LNCaP clone FGC (cell line): ENCODE measurements at places on chromosomes 1 and 21.
A peak's percentile ranks its signal among the peaks of the same experiment; 100 is the strongest.

- DNase-seq, result peak; percentile 19
Measured at GRCh38 chr1:81551946-81552345, 248.8 kb upstream of the ADGRL2 start.

DNA sequence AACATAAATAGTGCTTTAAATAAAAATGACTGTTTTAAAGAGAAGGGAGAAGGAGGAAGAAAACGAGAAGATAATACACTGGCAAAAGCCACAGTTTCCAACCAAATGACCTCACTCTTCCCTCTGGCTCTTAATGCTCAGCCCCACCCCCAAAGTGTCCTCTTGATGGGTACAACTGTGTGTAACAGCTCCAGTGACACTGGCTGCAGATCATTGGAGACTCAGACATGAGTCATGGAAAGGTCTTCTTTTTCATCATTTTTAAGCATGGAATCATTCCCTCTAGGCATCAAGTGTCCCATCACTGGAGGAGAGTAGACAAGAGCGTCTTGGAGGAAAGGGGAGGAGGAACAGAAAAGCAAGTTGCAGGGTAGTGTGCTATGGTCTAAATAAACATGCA is 333.0 kb downstream of the PAPPA2 start:
- no peak for DNase-seq

- no peak for DNase-seq
Measured at GRCh38 chr1:109314795-109315194, 8.0 kb upstream of the MYBPHL start.

DNA sequence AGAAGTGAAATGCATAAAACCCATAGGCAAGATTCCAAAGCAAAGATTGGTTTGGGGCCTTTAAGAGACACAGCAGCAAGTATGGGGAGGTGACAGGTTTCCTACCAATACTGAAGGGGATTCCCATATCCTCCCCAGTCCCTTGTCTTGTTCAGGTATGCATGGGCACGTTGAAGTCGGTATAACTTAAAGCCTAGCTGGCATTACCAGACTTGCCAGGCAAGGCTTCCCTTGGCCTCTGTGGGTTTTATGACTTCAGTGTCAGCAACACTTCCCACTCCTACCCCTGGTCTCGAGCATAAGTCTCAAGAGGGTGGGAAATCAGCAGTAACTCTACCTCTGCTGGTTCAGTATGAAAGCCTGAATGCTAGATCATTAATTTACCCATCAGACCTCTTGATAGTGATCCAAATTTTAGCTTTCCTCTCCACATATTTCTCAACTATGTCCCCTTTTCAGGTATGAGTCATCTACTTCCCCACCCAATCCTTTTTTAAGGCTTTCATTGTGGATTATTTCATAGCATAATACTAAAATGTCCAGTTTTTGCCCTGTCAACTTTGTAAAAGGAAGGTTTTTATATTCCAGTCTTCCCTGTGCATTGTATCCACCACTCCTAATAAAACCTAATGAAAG is 6.8 kb downstream of the CYP4X1 start:
- no peak for DNase-seq

DNA sequence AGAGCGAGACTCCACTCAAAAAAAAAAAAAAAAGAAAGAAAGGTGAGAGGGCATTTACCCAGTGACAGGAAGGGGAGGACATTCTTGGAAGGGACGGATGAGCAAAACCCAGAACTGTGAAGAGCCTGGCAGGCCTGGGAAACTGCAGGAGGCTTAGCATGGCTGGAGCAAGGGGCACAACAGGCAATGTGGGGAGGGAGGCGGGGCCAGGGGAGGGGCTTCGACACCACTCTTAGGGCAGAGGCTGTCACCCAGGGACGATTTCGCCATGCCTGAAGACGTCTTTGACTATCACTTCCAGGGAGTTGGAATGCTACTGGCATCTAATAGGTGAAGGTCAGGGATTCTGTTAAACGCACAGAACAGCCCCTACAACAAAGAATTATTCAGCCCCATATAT is 184.0 kb downstream of the HUNK start:
- DNase-seq, result no peak

DNA sequence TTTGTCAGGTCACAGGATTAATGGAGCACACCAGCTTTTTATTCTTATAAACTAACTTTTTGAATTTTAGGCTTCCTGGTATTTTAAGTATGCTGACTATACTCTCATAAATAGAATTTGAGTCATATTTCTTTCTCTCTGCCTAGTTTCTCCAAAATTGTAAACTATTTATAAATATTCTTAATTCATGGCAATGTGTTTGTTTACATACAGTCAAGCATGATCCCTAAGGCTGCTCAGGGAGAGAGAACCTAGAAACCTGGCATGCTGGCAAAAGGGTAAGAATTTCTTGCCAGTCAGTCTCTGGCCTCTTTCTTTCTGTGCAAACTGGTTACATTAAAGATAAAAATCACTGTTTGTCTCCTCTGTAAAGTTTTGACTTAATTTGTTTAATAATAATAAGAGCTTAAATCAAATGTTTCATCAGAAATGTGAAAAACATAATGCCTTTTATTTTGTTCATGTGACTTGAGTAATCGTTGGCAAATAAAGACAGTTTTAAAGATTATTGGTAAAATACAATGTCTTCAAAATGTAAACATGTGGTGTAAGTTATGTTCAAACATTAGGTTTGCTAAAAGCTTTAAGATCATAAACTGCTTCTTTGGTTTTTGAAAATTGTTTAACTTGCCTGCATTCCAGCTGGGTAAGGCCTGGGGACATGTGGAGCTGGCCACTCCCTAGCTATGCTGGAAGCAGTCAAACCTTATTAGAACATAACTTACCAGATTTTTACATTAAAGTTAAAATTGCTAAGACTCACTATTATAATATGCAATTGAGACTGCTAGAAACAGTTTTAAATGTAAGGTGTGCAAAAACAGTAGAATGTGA is 1401.7 kb downstream of the NCAM2 start:
- DNase-seq, result peak; percentile 81

- no peak for DNase-seq
Measured at GRCh38 chr1:2347409-2347785, 44.0 kb downstream of the MORN1 start.

GRCh38 chr1:113439277-113439670 is 49.0 kb downstream of the MAGI3 start:
- DNase-seq, result no peak

GRCh38 chr1:239382666-239383065 is 3.7 kb upstream of the CHRM3 start:
- no peak for DNase-seq

DNA sequence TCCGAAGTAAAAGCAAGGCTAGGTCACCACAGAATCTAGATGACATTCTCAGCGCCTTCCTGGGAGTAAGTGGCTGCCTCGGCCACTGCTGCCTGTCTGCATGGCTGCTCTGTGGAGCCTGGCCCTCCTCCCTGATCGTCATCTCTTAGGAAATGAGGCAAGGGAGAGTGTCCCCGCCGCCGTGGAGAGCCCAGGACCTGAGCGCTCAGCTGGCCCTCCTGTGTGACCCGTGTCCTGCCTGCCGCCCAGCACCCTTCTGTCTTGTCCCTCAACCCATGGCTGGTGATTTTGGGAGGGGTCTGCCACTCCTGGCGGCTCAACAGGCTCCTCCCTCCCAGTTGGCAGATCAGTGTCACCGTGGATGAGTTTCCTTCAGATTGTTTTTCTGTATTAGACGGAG is 156.4 kb upstream of the COL6A1 start:
- no peak for DNase-seq

DNA sequence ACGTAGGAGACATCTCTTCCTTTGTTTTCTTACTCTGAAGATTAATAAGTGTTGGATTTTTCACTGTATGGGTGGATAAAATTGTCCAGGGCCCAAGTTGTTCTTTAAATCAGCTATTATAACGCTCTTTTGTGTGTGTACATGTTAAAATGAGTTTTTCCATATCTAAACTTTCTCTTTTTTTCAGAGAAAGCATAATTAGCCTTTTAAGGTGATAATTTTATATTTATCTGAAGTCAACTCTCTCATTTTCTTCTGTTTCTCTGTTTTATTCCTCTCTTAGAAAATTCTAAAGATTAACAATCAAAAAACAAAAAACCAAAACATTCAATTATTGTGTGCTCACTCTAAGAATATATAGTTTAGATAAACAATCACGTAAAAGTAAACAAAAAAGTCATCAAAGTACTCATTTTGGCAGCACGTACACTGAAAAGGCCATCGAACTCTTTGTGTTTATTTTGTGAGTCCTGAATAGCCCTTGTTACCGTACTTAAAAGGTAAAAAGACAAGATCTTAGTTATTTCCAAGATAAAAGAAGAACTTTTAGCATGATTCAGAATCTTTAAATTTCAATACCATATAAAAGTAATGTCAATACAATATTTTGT is 7.2 kb upstream of the CDC73 start:
- no peak for DNase-seq

DNA sequence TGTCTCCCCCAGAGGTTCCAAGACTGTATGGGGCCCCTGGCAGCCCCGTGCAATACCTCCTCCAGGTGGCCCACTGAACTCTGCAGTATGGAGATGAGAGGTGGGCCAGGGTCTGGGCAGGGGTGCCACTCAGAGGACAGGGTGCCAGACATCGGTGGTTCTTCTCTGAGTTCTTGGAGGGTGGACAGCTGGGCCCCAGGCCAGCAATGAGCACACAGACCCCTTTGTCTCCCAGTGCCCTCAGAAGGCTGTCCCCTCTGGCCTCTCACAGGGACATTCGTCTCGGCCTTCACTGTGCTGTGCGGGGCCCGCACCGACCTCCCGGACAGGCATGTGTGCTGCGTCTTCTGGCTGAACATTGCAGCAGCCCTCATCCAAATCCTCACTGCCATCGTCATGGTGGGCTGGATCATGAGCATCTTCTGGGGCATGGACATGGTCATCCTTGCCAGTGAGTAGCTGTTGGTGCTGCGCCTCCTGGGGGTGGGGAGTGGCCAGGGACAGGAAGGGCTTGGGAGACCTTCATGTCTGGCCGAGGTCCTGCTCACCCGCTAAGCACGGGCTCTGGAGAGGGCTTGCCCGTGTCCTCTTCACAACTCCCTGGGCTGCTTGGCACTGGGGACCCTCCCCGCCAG is 48.1 kb downstream of the STUM start:
- DNase-seq, result no peak

DNA sequence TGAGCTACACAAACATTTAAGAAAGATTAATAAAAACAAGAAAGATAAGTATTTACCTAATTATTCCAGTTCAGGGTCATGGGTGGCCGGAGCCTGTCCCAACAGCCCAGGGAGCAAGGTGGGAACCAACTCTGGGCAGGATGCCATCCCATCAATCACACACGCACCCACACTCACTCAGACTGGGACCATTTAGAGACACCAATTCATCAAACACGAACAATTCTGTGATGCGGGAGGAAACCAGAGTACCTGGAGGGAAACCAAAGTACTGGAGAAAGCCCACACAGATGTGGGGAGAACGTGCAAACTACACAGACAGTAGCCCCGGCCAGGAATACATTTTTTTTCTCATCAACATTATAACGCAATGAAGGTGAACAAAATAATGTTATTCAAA is 16.2 kb downstream of the WASF2 start:
- DNase-seq, result no peak

DNA sequence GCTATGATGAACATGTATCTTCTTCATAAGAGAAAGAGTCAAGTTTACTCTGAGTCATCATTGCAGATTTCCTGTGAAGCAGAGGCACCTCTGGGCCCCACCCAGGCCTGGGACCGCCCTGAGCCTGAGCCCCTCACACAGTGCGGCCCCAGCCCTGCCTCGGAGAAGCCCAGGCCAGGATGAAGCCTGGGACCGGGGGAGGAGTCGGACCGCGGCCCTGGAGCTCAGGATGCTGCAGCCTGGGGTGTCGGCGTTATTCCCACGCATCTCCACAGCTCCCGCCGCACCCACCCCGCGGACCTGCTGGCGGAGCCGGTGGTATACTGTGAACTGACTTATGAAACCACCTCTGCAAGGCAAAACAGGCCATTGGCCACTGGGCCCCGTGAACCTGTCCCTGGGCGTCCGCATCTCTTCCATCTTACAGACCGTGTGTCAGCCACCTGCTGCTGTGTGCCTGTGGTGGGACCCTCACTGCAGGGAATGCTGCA is 2.4 kb upstream of the COL6A1 start:
- DNase-seq, result no peak

DNA sequence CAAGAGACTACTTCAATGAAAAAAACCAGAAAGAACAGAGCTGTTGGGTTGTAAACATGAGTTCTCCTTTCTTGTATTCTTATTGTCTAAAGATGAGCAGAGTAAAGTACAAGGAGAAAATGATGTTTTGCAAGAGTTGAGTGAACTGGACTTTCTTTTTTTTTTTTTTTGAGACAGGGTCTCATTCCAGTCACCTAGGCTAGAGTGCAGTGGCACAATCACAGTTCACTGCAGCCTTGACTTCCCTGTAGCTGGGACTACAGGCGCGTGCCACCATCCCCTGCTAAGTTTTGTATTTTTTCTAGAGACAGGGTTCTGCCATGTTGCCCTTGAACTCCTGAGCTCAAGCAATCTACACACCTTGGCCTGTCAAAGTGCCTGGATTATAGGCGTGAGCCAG is 7.1 kb upstream of the IVNS1ABP start:
- DNase-seq, result no peak

DNA sequence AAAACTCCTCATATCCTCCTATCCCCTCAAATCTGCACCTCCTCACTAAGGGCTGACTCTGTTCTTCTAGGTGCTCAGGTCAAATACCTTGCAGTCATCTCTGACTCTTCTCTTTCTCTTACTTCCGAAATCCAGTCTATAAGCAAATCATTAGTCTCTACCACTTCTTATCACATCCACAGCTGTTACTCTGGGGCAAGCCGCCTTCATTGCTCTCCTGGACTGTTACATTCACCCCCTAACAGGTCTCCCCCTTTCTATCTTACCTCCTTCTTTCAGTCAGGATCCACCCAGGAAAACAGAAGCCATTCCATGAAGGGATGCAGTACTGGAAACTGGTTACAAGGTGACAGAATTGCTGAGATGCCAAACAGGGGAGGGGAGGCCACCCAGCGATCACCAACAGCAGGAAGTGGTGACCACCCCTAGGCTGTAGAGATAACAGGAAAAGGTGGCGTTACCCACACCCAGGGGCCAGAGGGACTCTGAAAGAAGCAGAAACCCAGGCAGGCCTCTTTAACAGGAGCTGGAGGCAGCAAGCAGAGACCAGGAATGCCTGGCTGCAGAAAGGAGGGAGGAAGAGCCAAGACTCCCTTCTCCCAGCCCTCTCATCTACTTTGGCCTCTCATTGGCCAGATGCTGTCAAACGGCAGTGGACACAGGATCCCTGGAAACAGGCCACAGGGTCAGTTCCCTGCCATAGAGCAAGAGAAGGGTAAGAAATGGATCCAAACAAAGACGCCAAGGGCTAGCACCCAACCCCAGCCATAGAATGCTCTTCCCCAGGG is 55.5 kb upstream of the FOXO6 start:
- no peak for DNase-seq

- DNase-seq, result no peak
Measured at GRCh38 chr21:14585122-14585521, 39.0 kb upstream of the SAMSN1 start.
